ENCODE measurements at places on chromosomes 16 and 17.

GRCh38 chr16:25888868-25889267 lies 197.1 kb downstream of the HS3ST4 start:
- no peak for DNase-seq

DNA sequence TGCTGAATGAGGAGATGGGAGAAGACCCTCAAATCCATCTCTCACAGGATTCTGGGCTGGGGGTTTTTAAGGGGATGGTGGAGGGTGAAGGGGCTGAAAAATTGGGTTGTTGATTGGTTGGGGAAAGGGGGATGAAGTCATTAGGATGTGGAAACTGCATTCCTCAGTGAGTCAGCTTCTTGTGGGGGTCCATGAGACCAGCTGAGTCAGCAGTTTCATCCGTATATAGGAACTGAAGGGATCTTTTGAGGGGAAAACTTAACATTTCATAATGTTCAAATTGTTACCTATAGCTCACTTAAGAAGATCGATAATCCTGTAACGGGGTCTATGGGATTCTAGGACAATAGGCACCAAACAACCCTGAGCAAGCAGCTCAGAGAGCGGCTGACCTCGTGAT lies 213.4 kb downstream of the CBLN1 start:
- no peak for DNase-seq

- DNase-seq: peak; percentile 25
Measured at GRCh38 chr16:27463741-27464591, 62.0 kb downstream of the IL21R start.

GRCh38 chr16:85823328-85823920 lies 23.9 kb downstream of the COX4I1 start:
- DNase-seq: no peak

DNA sequence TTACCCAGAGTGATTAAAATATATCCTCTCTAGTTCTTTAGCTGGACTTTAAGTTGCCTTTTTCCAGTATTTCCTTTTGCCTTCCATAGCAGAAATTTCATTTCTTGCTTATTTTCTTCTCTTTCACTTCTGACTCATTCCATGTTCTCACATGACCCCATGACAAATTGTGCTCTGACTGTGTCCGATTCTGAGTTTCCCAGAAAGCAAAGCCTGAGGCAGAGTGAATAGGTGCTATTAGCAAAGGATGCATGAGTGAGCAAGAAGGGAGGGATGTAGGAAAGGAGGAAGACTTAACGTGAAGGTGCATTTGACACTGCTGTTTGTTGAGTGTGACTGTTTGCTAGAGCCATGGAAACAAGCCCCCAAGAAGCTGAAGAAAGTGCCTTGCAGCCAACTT lies 82.6 kb upstream of the CNTNAP4 start:
- DNase-seq: no peak

DNA sequence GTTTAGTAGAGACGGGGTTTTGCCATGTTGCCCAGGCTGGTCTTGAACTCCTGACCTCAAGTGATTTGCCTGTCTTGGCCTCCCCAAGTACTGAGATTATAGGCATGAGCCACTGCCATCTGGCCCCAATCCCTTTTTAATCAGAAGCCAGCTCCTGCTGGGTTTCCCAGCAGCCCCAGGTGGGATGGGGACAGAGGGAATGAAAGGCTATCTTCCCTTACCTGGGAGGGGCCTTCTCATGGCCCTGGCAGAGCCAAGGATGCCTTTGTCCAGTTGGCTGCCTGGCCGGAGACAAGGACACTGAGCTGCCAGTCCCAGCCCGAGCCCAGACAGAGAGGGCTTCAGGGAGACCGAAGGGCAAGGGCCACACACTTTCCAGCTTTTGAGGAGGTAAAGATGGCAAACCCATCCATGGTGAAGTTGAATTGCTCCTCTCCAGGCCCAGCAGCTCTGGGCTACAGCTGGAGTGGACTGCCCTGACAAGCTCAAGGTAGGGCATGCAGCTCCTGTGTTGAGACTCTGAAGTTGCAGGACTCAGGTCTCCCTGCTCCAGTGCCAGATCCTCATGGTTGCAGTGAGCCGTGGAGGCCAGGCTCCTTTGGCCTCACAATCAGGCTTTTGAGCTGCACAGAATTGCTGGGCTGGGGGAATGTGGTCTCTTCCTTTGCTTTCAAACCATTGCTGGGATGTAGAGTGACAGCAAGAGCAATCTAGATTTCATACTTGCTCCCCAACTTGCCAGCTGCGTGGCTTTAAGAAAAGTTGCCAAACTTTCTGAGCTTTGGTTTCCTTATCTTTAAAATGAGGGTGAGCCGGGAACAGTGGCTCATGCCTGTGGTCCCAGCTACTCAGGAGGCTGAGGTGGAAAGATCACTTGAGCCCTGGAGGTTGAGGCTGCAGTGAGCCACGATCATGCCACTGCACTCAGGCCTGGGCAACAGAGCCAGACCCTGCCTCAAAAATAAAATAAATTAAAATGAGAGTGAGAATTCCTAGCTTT lies 44.5 kb upstream of the IL34 start:
- no peak for DNase-seq

DNA sequence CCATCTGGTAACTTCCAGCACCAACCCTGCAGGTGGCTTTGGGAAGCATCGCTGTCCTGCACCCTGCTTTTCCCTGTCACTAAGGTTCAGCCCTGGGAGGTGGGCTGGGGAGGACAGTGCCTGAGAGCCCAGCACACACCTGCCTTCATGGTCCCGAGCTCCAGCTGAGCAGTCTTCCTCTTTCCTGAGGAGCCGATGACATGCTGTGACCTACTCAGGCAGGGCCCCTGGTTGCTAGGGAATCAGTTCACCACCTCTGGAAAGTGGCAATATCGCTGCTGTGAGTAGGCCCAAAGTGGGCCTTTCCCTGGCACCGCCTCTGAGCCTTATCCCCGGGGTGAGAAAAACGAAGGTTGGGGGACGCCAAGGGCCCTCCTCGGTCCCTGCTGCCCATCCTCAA lies 17.9 kb downstream of the ST3GAL2 start:
- no peak for DNase-seq

DNA sequence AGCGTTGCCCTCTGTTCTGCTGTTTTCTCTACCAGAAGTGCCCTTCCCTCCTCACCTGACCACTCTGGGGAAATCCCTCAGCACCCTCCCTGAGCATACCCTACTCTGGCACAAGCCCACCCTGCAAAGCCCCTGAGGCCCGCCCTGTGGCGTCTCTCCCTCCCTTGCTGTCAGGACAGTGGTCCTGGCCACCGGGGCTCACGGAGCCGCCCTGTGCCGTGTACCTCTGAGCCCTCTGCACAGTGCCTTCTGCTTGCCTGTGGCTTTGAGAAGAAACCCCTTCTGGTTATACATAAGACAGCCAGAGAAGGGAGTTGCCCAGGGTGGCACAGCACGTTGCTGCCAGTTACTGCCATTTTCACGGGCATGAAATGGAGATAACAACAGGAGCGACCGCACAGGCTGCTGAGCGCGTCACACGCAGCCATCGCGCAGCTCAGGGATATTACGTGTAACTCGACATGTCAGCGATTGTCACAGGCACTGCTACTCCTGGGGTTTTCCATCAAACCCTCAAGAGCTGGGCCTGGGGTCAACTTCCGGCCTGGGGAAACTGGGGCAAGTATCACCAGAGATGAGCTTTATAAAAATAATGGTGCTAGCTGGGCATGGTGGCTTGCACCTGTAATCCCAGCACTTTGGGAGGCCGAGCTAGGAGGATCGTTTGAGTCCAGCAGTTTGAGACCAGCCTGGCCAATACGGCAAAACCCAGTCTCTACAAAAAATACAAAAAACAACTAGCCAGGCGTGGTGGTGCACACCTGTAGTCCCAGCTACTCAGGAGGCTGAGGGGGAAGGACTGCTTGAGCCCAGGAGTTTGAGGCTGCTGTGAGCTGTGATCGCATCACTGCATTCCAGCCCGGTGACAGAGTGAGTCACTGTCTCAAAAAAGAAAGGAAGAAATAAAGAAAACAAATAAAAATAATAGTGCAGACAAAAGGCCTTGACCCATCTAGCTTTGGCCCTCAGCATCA lies 14.8 kb downstream of the SCGB1C2 start:
- DNase-seq: no peak

DNA sequence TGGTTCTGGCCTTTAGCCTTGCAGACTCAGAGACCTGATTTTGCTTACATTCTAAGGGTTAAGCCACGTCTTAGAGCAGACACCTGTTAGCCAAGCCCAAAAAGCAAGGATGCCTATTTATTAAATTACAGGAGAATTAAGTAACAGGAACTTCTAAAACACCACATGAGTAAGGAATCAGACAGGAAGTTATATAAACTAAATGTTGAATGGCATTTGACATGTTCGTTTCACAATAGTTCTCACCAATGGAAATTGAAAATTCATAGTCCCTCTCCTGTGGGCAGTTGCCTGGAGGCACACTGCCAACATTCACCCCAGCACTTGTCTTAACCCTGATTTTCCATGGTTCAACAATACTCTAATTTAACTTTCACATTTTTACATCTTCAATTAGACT lies 9.0 kb downstream of the KRTAP9-7 start:
- no peak for DNase-seq

DNA sequence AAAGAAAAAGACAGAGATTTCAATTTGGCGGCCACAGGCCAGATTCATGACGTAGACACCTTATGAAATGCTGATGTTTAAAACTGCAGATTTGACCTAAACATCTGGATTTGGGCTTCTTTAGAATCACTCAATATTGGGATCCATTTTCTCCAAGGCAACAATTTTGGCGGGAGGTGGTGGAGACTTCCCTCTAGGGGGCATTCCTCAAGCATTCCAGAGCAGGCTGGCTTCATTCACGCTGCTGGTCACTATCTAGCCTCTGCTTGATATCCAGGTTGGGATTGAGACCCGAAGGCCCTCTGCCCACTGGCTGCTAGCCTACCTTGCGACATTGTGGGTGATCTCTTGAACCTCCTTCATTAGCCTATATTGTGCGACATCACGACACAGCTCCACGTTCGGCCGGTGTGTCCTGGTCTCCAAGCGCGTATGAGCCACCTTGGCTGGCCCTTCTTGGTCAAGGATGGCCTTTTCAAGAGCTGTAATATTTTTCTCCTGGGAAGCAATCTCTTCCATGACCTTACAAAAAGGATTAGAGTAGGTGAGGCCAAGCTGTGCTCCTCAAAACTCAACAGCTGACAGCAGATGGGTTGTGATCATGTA lies 24.5 kb downstream of the FBXO39 start:
- no peak for DNase-seq

DNA sequence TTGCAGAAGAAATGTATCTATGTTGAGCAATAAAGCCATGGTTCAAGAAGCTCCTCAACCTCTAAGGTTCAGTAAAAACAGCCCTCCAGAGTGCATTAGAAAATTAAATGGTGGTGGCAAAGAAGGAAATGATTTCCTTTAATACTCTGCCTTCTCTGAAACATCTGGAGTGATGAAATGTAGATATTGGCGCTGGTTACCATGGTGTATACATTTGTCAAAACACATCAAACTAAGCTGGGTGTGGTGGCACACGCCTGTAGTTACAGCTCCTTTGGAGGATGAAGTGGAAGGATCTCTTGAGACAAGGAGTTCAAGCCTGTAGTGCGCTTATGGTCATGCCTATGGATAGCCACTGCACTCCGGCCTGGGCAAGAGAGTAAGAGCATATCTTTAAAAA lies 6.0 kb downstream of the CAPNS2 start:
- no peak for DNase-seq

- no peak for DNase-seq
Measured at GRCh38 chr16:30137897-30138296, 14.9 kb upstream of the MAPK3 start.

DNA sequence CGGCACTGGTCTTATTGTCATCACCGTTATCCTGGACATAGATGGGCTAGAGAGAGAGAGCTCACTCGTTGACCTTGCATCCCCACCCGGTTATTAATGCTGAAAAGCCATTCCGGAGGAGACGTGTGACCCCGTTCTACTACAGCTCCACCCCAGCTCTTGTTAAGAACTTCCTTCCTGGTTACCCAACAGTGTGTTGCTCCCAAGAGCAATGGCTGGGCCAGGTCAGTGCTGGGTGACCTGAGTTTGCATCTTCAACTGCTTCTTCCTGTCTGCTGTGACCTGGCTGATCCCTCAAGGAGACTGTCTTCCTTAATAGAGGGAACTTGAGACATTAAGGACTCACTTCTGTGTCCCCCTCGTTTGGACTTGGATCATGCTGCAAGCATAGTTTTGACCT lies 96.1 kb upstream of the SDK2 start:
- no peak for DNase-seq

DNA sequence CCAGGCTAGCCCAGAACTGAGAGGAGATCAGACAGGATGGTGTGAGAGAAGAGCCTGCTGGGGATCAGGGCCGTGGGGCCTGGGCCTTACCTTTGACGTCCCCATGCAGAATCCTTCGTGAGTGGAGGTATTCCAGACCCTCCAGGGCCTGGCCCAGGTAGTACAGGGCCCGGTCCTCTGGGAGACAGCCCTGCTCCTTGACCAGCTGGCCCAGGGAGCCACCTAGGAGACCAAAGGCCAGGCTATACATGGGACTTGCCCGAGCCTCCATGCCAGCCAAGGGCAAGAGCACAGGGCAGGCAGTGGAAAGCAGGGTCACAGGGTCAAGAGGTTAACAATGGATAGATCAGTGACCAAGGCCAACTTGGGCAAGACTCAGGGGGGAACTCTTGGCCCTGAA lies 12.1 kb upstream of the SPATA32 start:
- DNase-seq: no peak

DNA sequence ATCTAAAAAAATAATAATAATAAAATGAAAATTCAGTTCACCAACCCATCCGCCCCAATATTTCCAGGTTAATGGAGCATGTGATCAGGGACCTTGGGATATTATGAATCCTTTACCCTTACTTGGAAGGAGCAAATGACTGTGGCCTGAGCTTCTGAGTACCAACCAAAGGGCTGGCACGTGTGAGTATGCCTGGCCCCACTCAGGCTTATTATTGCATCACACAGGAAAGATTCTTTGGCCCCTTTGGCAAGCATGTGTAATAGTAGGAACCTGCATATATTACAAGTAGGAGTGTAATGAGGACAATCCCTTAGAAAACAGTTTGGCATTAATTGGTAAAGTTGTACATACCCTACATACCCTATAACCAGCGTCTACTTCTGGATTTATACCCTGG lies 7.2 kb upstream of the C17orf78 start:
- no peak for DNase-seq

GRCh38 chr17:36142235-36142634 lies 34.2 kb downstream of the TBC1D3B start:
- no peak for DNase-seq

Measured in activated naive CD4-positive, alpha-beta T cell (primary cell).